ENCODE measurements at places on chromosomes 13 and 19.

DNA sequence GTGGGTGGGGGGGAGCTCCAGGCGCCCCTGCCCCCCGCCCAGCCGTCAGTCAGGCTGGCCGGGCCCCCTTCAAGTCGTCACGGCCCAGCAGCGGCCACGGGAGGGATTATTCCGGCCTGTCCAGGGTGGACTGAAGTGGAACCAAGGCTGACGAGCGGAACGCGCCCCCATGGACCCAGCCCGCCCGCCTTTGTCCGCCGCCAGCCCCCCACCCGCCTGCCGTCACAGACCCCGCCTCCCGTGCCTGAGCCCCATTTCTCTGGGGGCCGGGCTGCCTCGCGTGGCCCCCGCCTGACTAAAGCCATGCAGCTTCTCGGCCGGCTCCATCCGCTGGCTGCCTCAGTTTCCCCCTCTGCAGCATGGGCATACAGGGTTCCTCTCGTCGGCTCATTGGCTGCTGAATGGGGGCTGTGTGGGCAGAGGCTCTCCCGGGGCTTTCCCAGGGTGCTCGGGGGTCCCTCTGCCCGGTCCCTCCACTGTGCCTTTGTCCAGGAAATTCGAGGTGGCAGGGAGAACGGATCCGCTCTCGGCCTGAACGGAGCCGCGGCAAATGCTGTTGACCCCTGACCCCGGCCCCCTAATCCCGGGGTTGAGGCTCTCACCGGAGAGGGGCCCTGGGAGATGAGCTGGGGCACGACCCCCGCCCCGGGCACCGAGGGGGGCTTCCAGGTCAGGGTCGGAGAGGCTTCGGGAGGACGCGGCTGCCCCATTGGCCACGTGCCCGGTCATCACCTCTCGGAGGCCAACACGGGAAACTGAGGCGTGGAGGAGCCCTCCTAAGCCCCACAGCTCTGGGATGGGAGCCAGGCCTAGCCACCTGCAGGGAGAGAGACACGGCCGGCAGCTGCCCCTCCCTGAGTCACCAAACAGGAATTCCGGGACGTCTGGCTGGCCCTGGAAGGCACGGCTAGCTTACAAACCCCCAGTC is 27.4 kb downstream of the EFNA2 start:
- DNase-seq = no peak

DNA sequence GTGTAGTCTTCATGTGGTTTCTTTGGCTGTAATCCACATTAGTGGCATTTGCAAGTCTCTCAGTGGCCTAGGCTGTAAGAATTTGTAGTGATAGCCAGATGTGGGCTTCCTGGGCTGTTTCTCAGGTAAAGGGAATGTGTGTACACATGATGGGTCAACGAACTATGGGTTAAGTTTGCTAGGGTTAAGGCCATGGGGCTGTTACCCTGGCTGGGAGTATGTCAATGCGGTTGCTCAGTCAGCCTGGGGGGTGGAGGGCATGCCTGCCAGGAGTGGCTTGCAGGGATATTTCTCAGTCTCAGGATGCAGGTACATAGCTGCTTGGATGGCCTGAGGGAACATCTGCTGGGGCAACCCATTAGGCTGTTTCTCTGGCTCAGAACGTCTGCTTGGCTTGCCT is 13.4 kb downstream of the CYSLTR2 start:
- no peak for DNase-seq

DNA sequence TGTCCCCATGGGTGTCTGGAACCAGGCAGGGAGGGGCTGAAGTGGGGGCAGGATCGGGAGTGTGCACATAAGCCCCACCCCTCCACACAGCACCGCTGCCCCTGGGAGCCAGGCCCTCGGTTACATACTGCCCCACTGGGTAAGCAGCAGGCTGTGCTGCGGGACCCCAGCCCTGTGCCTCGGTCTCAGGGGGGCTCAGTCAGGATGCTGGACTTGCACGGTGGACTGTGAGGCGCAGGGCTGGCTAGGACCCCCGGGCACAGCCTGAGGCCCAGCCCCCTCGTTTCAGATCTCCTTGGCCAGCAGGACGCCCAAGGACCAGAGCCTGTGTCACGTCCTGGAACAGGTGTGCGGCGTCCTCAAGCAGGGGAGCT is 16.3 kb downstream of the MPND start:
- no peak for DNase-seq

DNA sequence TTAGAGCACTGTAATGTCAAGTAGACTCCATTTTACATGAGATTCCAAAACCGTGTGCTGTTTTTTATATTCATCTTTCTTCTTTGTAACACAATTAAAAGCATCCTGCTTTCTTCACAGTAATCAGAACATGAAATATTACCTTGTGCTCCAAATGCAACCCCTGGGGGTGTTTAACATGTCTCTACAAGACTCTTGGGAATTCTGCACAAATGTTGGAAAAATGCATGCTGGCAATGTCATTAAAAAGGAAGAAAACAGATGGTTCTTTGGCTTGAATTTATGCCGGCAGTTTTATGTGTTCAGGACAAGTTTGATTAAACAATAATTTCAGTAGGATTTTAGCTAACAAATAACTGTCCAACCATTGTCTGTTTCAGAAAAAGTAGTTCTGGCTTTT is 159.1 kb downstream of the LIG4 start:
- no peak for DNase-seq

- no peak for DNase-seq
Measured at GRCh38 chr19:41957838-41958366, 1.2 kb downstream of the RABAC1 start.

DNA sequence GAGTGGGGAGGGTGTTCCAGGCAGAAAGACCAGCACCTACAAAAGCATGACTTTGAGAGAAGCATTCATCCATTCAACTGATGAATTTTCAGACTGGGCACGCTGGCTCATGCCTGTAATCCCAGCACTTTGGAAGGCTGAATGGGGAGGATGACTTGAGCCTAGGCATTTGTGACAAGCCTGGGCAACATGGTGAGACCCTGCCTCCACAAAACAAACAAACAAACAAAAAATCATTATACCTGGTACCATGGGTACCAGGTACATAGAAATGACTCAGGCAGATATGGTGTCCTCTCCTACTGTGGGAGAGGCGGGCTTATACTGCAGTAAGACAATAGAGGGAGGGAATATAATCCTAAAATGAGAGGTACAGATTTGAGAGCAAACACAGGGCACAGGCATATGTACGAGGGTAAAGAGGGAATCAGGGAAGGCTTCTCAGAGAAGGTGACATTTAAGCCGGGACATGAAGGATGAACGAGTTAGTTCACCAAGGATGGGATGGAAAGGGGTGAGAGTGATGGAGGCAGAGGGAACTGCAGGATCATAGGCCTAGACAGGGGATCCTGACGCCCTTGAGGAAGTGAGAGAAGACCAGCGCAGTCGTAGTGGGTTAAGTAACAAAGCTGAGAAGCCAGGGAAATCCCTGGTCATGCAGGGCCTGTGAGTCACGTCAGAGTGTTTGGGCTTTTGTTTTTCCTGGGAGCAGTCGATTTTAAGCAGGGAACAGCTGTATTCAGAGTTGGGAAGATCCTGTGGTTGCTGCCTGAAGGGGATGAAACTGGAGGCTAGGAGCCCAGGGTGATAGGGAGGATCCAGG is 2.9 kb downstream of the CYP2S1 start:
- DNase-seq = no peak

- no peak for DNase-seq
Measured at GRCh38 chr13:33612641-33613638, 205.0 kb upstream of the RFC3 start.

- DNase-seq = no peak
Measured at GRCh38 chr13:107590556-107590955, 624.8 kb downstream of the LIG4 start.

DNA sequence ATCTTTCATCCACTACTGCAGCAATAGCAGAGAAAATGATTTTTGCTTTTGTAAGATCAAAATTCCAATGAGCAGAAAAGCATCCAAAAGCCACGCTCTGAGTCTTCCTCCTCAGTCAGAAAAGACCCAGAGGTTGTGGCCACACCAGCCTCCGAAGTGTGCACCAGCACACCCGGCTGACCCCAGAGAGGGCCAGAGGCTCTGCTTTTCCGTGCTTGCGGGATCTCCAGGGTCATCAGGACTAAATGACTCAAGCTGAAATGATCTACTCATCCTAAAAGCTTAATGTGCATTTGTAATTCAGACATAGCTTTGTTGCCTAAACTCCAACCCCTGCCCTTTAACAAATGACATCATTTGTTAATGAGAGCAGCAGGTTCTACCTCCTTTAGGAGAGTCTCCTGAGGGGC is 16.5 kb downstream of the RXFP2 start:
- no peak for DNase-seq

- DNase-seq = no peak
Measured at GRCh38 chr13:22925881-22926747, 254.7 kb upstream of the SGCG start.

DNA sequence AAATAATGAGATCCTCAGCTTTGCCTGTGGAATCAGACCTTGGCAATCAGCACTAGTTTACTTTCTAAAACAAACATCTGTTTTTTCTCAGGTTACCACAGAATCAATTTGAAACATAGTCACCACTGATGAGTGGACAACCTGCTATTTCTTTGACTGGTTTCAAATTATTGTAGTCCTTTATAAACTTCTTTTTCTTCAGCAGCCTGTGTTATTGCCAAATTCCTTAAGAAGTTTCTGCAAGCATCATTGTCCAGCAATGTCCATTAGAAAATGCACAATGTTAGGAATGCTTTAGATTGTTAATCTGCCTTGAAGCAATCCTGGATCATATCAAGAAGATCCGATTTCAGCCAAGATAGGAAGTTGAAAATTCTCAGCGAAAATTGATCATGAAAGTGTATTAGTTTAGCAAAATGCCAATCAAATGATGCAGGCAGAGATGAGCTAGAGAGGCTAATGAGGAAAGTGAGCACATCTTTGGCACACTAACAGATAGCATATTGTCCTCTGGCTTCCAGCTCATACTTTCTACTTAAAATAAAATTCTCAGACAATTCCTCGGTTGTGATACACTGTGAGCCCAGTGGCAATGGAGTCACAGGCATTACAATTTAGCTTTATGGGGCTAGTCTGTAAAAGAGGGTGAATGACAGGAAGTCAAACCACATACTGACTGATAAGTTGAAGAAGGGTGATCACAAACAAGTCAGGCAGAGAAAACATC is 270.6 kb downstream of the SLITRK6 start:
- DNase-seq = peak; percentile 36

- DNase-seq = no peak
Measured at GRCh38 chr13:102003848-102004570, 397.8 kb downstream of the FGF14 start.

GRCh38 chr19:800360-801029 is 3.2 kb downstream of the PTBP1 start:
- DNase-seq = no peak
